Colonic mucosa (tissue), 4 donors: ENCODE measurements at places on chromosomes 3 and 15.
A peak's percentile ranks its signal among the peaks of the same experiment; 100 is the strongest.

GRCh38 chr15:88127432-88127790 lies 129.1 kb downstream of the NTRK3 start:
- H3K27ac ChIP-seq = no peak overlapping the region
- H3K4me3 ChIP-seq = no peak overlapping the region
- no peaks in the 10 kb centered on the region for H3K4me1 ChIP-seq
- no peak for DNase-seq

DNA sequence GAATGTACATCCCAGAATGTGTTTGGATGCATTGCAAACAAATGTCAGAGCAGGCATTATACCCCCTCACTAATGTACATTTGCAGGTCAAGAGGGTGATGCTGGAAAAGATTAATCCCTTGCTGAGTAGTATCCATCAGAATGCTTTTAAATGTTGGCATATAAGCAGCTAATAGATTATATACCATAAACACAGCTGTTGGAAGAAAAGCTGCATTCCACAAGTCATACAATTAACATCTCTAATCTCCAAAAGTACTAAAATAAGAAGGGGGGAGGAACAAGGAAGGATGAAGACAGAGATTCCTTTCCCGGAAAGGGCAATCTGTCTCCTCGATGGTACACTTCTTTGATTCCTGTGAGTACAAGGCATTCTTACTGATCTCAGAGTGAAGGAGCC lies 445.7 kb upstream of the CDIN1 start:
- no peaks in the 10 kb centered on the region for H3K27me3 ChIP-seq
- no peaks in the 10 kb centered on the region for H3K36me3 ChIP-seq
- no peak overlapping the region for H3K27ac ChIP-seq
- no peaks in the 10 kb centered on the region for H3K4me1 ChIP-seq

- H3K36me3 ChIP-seq = no peaks in the 10 kb centered on the region
- H3K4me3 ChIP-seq = no peak overlapping the region
- peak overlapping the region; percentile 75 for H3K27ac ChIP-seq
- H3K4me1 ChIP-seq = no peaks in the 10 kb centered on the region
- DNase-seq = peak; percentile 90
These were observed 26.4 kb upstream of the SKIL start for GRCh38 chr3:170331143-170331542.

DNA sequence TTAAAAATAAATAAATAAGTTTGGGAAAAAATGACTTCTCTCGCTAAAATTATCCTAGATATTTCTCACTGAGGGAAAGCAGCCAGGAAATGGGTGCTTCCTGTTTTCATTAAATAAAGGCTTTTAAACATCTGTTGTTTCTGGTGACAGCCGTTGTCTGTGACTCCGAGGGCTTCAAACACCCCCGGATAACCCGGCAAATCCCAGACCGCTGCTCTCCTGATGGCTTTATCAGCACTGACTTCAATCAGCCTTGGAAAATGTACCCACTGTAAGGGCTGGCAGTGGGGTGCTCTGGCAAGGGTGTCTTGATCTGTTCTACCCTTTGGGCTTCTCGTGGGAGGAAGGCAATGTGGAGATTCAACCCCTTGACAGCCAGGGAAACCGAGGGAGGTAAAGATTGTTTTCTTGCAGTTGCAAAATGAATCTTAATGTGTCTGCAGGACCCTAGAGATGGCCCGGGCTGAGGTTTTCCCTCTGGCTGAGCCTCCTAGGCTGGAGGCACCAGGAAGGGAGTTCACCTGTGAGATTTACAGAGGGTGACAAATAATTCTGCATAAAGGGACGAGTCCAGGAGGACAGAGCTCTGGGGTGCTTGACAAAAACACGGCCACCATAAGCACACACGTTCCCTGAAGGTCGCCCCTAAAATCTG lies 33.6 kb upstream of the SEC13 start:
- H3K27ac ChIP-seq = no peak overlapping the region
- no peaks in the 10 kb centered on the region for H3K4me1 ChIP-seq
- H3K4me3 ChIP-seq = no peak overlapping the region
- H3K36me3 ChIP-seq = no peaks in the 10 kb centered on the region

GRCh38 chr3:66038384-66038725 lies 363 bp downstream of the MAGI1 start:
- H3K27ac ChIP-seq = peak overlapping the region; percentile 85
- H3K4me1 ChIP-seq = no peaks in the 10 kb centered on the region
- DNase-seq = no peak

DNA sequence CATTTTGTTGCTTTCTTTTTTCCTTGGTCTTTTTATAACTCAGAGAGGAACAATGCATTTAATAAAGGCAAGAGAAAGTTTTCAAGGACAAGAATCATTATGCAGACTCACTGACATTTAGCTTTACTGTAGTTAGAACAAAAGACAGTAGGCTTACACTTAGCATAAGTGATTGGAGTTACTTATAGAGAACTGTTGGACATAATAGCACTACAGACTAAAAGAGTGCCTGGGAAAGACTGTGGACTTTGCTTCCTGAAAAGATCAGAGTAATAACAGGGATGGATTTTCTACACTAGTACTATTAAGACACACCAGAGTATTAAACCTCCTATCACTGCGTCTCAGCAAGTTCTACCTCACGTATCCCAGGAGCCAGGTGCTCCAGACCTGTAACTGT lies 39.3 kb upstream of the SPRED1 start:
- no peaks in the 10 kb centered on the region for H3K36me3 ChIP-seq
- peaks cover 17% of the 10 kb centered on the region for H3K4me1 ChIP-seq
- H3K4me3 ChIP-seq = no peak overlapping the region
- no peaks in the 10 kb centered on the region for H3K27me3 ChIP-seq

- no peaks in the 10 kb centered on the region for H3K4me1 ChIP-seq
- no peaks in the 10 kb centered on the region for H3K27me3 ChIP-seq
- peak; percentile 12 for DNase-seq
These were observed 11.4 kb downstream of the KLF15 start for GRCh38 chr3:126345641-126346460.

- no peak overlapping the region for H3K4me3 ChIP-seq
- no peak for DNase-seq
These were observed 238.8 kb downstream of the GAP43 start for GRCh38 chr3:115862099-115862498.

DNA sequence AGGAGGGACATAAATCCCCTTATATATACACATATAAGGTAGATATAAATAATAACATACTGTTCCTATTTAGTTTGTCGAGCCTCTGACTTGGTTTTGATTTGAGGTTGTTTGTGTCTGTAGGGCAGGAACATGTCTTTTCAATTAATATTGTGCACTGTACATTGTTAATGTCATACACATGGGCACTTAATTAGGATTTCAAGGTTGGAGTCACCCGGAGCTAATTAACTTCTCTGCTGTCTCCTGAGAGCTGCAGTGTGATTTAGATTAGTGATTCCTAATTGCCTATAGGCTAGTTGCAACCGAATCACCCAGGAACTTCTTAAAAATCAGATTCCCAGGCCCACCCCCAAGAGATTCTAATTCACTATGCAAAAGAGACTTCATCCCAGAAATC lies 50.4 kb upstream of the FILIP1L start:
- no peak overlapping the region for H3K27ac ChIP-seq
- no peak overlapping the region for H3K4me3 ChIP-seq
- H3K36me3 ChIP-seq = no peaks in the 10 kb centered on the region
- DNase-seq = no peak
- H3K27me3 ChIP-seq = no peaks in the 10 kb centered on the region
- no peaks in the 10 kb centered on the region for H3K4me1 ChIP-seq

- peak; percentile 80 for DNase-seq
- H3K4me1 ChIP-seq = peaks cover 47% of the 10 kb centered on the region
- no peaks in the 10 kb centered on the region for H3K27me3 ChIP-seq
- peak overlapping the region; percentile 80 for H3K27ac ChIP-seq
These were observed 61.4 kb upstream of the KLF13 start for GRCh38 chr15:31265090-31265870.

- no peak overlapping the region for H3K4me3 ChIP-seq
- H3K36me3 ChIP-seq = peaks cover 43% of the 10 kb centered on the region
- H3K27me3 ChIP-seq = no peaks in the 10 kb centered on the region
- no peak overlapping the region for H3K27ac ChIP-seq
These were observed 26.5 kb downstream of the MTMR14 start for GRCh38 chr3:9675736-9676290.

DNA sequence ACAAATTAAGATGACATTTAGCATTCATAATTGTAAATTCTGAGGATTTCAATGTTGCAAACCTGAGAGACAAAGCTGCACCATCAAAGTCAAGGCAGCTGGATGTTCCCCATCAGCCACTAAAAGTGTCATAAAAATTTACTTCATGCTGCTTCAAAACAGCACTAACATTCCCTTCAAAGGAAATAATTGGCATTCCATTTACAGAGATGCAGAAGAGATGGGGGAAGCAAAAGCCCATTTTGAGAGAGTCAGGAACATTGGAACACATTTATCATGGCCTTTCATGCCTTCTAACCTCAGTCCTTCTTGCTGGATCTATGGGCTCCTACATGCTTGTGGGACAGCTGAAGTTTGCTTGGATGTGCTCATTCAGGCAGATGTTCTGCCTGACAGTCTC lies 6.4 kb upstream of the TMEM158 start:
- no peaks in the 10 kb centered on the region for H3K36me3 ChIP-seq
- H3K4me3 ChIP-seq = no peak overlapping the region
- DNase-seq = no peak
- no peak overlapping the region for H3K27ac ChIP-seq
